ENCODE measurements at places on chromosomes 5 and 9.

DNA sequence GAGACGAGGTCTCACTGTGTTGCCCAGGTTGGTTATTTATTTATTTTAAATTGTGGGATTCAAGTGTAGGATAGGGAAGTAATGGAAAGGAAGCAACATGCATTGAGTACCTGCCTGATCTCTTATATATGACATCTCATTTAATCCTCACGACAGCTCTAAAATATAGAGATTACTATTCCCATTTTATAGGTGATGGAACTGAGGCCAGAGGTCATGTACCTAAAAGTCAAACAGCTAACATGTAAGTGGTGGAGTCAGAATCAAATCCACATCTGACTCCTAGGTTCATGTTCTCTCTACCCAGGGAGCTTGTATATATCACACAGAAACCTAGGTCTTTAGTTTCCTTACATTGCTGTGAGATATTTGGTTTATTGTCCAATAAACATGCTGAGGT, 26.1 kb upstream of the MATR3 start:
- no peak for DNase-seq

GRCh38 chr9:130946766-130947617, 7.9 kb upstream of the FIBCD1 start:
- DNase-seq: no peak

DNA sequence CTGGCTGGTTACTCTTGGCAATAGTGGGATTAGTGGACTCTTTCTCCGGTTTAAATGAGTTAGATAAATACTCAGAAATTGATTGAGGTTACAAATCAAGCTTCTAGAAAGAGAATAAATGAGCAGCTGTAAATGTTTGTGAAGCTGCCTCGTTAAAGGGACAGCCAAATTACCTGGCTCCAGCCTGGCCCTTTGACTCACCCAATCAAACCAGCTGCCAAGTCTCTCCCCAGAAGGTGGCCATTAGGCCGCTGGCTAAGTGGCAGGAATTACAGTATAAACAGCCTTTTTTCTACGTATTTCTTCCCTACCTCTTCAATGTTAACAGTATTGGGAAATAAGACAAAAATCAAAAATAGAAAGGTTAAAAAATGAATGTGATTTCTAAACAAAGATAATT, 46.0 kb upstream of the SRFBP1 start:
- DNase-seq: no peak

DNA sequence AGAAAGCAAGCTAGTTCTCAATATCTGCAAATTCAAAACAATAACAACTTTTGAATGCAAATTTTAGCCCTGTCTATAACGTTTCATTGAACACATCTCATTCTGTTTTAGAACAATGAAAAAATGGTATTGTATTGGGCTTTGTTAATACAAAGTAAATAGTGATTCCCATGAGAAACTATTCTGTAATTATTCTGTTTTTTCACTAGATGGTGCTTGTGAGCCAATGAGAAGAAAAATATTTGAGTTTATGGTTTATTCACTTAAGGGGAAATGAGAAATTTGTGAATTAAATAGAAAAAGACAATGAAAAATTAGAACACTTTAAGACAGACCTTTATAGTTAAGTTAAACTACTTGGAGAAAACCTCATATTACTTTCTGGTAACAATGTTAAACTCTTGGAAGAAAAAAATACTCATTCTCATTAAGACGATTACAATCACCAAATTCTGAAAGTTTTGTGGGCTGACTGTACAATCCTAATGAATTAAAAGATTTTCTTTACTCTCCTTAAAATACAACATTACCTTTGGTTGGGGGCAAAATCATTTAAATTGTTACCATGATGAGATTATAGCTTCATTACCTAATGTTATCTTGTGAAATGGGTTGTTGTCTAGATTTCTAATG, 127.0 kb downstream of the NNT start:
- DNase-seq: peak; percentile 30

DNA sequence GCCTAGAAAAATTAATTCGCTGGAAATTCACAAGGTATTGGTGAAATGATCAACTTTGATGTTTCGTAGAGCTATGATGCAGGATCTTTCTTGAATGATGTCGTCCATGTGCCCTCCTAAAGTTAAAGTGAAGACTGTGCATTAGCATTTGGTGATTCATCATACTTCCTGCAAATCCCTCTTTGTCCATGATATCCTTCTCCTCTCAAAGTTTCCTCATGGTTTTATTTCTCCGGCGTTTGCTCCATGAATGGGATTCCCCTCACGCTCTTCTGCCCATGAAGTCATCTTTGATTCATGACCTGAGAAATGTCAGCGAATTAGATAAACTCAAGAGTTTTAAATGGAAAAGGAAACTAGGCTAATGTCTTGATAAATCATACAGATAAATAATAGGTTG, 372.7 kb downstream of the PSAT1 start:
- no peak for DNase-seq

DNA sequence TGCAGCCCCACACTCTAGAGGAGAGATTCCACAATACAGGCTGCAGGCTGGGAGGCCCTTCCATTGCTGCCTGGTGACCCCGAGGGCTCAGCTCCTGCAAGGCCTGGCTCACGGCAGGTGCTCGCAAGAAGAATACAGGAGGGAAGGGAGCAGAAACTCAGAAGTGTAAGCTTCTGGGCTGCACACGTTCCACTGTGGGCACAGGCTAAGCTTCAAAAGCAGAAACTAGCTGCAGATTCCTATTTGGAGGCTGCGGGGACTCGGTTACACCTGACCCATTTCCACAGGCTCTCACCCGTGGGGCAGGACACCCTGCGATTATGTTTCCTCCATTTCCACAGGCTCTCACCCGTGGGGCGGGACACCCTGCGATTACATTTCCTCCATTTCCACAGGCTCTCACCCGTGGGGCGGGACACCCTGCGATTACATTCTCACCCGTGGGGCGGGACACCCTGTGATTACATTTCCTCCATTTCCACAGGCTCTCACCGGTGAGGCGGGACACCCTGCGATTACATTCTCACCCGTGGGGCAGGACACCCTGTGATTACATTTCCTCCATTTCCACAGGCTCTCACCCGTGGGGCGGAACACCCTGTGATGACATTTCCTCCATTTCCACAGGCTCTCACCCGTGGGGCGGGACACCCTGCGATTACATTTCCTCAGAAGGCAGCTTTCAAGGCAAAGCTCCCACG, 10.3 kb downstream of the LPCAT1 start:
- DNase-seq: no peak

All from NCI-H526 treated with DMSO at 0.1 percent for 48 hours (cell line).